ENCODE measurements at places on chromosomes 5 and 9. TPM values are rescaled to one million over a fixed set of nuclear protein-coding genes. Genes with fewer than 3 reads are reported as not detected.

DNA sequence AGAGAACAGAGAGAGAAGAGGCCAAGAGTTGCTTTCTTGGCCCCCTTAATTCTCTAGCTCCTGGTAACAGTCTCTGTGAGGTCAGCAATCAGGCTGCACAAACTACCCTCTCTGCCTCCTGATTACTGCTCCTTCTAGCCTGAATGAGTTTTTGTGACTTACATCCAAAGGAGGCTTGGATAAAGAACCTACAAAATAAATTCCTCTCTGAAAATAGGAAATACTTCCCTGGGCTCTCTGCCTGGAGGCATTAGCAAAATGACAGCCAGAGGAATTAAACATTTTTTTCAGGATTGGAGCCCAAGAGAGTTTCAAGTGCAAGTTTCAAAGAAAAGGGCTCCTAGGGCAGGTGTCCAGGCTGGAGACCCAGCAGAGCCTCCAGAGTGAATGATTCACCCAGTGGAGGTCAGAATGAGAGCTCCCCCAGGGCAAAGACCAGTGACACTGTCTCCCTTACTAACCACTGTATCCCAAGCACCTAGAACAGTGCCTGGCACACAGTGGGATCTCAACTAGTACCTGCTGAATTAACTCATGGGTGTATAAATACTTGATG lies 162.5 kb downstream of the SPOCK1 start:
- no peak for DNase-seq
- no peak overlapping the region for H3K27ac ChIP-seq
- no peak overlapping the region for H3K4me3 ChIP-seq
- no peaks in the 10 kb centered on the region for H3K36me3 ChIP-seq

DNA sequence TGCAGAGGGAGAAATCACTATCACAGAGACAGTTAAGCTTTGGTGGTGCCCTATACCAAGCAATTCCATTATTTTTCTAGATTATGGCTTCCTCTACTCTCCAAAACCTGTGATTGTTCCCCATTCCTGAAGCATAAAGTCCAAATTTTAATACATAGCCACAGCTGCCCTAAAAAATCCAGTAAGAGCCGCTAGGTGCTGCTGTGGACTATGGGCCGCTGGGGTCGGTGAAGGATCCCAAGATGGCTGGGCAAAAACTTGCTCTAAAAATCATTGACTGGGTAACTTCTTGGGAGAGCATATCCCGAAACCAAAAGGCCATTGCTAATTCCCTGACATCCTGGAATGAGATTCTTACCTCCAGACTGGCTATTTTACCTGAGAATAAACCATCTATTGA lies 245.3 kb downstream of the NFIB start:
- no peaks in the 10 kb centered on the region for H3K4me1 ChIP-seq
- H3K27ac ChIP-seq, result no peak overlapping the region
- H3K4me3 ChIP-seq, result no peak overlapping the region
- H3K27me3 ChIP-seq, result no peaks in the 10 kb centered on the region
- no peaks in the 10 kb centered on the region for H3K36me3 ChIP-seq
- DNase-seq, result no peak

DNA sequence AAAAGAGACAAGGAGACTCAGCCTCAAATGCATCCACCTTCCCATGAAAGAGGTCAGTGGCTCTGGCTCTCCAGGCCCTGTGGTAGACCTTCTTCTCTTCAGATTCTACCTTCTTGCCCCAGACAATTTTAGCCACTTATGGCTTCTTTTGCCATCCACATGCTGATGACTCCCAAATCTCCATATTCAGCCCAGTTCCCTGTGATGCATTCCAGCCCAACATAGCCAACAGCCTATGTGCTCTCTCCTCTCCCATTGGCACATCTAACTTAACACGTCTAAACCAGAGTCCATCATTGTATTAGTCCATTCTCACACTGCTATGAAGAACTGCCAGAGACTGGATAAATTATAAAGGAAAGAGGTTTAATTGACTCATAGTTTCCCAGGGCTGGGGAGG lies 108.8 kb downstream of the FSTL4 start:
- H3K27me3 ChIP-seq, result no peaks in the 10 kb centered on the region
- no peaks in the 10 kb centered on the region for H3K36me3 ChIP-seq
- DNase-seq, result no peak
- no peak overlapping the region for H3K4me3 ChIP-seq
- no peak overlapping the region for H3K27ac ChIP-seq

DNA sequence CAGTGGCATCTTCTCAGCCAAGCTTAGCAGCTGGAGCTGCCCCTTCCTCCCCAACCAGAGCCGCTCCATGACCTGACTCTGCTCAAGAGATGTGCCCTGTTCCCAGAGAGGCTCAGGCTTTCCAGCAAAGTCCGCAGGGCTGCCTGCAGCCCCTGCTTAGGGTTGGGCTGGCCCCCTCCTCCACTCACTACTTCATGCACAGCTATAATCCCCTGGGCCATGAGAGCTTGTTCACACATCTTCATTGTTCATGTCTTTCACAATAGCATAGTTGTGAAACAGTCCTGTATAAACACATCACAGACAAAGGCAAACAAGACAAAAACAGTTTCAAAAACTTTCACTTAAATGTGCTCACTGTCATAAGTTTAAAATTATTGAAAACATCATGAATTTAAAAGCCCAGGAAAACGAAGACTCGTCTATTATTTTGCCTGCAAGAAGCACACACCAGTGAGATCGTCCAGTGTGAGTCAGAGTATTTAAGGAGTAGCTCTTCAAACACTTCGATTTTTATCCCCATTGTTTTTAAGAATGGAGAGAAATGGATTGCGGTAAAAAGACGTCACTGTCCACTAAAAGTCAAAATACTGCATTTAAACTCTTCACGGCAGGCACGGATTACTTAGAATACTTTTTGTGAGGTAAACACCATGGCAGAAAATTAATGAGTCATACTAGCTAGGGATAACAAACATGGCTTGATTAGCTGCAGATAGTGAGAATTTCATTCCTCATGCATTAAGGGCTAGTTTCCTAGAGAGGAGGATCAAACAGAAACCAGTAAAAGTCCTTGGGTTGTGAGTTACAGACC lies 40.7 kb upstream of the S1PR3 start:
- H3K27ac ChIP-seq, result peak overlapping the region; percentile 24
- H3K36me3 ChIP-seq, result no peaks in the 10 kb centered on the region
- H3K4me3 ChIP-seq, result no peak overlapping the region

DNA sequence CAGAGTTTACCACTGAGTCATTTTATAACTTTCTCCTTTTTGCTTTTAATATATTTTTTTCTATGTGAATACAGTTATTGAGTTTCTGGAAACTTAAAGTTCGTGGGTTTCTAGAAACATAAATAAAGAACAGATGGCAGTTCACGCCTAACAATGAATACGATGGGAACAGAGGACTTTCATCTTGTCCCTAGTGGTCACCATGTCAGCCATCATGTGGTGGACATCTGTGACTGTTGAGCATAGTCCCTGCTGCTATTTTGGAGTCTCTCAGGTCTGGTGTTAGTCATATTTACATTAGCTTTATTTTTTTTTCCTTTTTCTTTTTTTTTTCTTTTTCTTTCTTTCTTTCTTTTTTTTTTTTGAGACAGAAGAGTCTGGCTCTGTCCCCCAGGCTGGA lies 85.3 kb downstream of the XRCC4 start:
- no peak for DNase-seq
- H3K4me3 ChIP-seq, result no peak overlapping the region
- no peak overlapping the region for H3K27ac ChIP-seq
- no peaks in the 10 kb centered on the region for H3K36me3 ChIP-seq
- no peaks in the 10 kb centered on the region for H3K4me1 ChIP-seq

Gene UBE2QL1
- total RNA-seq, result 3.6 TPM

- no peak for DNase-seq
- no peak overlapping the region for H3K4me3 ChIP-seq
- no peaks in the 10 kb centered on the region for H3K4me1 ChIP-seq
- H3K27me3 ChIP-seq, result no peaks in the 10 kb centered on the region
- H3K27ac ChIP-seq, result no peak overlapping the region
Observed at GRCh38 chr5:132202711-132203463, 24.8 kb downstream of the P4HA2 start.

Gene PCDHGB6
- 11.5 TPM for total RNA-seq

GRCh38 chr9:133140606-133141005 lies 19.6 kb upstream of the RALGDS start:
- H3K36me3 ChIP-seq, result no peaks in the 10 kb centered on the region
- no peak overlapping the region for H3K4me3 ChIP-seq
- no peaks in the 10 kb centered on the region for H3K27me3 ChIP-seq

- no peak overlapping the region for H3K27ac ChIP-seq
- H3K36me3 ChIP-seq, result no peaks in the 10 kb centered on the region
- no peaks in the 10 kb centered on the region for H3K27me3 ChIP-seq
- no peak for DNase-seq
- H3K4me1 ChIP-seq, result no peaks in the 10 kb centered on the region
Observed at GRCh38 chr5:1304033-1304432, 9.2 kb upstream of the TERT start.

DNA sequence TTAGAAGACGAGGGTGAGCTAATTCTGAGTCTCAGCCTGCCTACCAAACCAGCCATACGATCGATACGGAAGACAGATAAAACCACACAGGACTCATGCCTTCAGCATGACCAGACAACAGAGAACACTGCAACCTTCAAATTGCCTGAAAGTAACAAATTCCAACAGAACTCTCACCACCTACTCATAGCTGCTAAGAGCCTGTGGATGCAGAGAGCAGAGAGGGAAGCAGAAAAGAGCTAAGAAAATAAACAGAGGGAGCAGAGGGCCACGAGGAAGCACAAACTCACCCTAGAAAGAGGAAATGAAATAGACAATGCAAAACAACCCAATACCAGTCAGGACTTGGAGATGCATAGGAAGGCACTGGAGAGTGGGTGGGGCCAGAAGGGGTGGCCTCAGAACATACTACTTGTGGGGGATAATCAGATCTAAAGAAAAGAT lies 86.7 kb upstream of the TAS2R1 start:
- H3K36me3 ChIP-seq, result no peaks in the 10 kb centered on the region
- no peak overlapping the region for H3K4me3 ChIP-seq
- DNase-seq, result no peak
- no peak overlapping the region for H3K27ac ChIP-seq

GRCh38 chr9:36149197-36149596 lies 12.7 kb downstream of the GLIPR2 start:
- H3K27me3 ChIP-seq, result no peaks in the 10 kb centered on the region
- no peaks in the 10 kb centered on the region for H3K36me3 ChIP-seq
- no peak overlapping the region for H3K4me3 ChIP-seq
- peak; percentile 77 for DNase-seq

- no peak overlapping the region for H3K27ac ChIP-seq
- DNase-seq, result no peak
- no peak overlapping the region for H3K4me3 ChIP-seq
- no peaks in the 10 kb centered on the region for H3K36me3 ChIP-seq
Observed at GRCh38 chr9:132201780-132202703, 40.2 kb downstream of the NTNG2 start.

Gene MELK
- total RNA-seq, result 1.2 TPM

Gene C7
- total RNA-seq, result 618 TPM

Gene FOXI1
- total RNA-seq, result not detected

DNA sequence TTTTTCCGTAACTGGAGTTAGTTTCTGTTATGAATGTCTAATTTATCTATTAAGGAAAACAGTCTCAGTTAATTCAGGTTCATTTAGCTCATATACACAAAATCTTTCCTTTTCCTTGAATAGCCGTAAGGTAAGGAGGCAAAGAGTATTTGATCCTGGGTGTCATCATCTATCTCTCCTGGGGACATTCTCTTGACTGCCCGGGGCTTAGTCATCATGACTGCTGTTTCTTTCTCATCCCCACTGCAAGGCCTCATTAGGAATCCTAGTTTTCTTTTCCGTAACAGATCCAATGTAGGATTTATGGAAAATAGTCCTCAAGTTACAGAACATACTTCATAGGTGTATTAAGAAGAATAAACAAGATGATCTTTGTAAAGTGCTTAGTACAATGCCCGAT lies 134.9 kb upstream of the CHD1 start:
- no peak for DNase-seq
- no peak overlapping the region for H3K27ac ChIP-seq
- H3K4me3 ChIP-seq, result no peak overlapping the region
- H3K36me3 ChIP-seq, result no peaks in the 10 kb centered on the region

Gene ZNF462
- total RNA-seq, result 26.8 TPM

Gene ADGRD2
- not detected for total RNA-seq

Gene SLC27A6
- 0.82 TPM for total RNA-seq

Gene ZFP2
- 5.4 TPM for total RNA-seq

Gene TAF1L
- total RNA-seq, result not detected

DNA sequence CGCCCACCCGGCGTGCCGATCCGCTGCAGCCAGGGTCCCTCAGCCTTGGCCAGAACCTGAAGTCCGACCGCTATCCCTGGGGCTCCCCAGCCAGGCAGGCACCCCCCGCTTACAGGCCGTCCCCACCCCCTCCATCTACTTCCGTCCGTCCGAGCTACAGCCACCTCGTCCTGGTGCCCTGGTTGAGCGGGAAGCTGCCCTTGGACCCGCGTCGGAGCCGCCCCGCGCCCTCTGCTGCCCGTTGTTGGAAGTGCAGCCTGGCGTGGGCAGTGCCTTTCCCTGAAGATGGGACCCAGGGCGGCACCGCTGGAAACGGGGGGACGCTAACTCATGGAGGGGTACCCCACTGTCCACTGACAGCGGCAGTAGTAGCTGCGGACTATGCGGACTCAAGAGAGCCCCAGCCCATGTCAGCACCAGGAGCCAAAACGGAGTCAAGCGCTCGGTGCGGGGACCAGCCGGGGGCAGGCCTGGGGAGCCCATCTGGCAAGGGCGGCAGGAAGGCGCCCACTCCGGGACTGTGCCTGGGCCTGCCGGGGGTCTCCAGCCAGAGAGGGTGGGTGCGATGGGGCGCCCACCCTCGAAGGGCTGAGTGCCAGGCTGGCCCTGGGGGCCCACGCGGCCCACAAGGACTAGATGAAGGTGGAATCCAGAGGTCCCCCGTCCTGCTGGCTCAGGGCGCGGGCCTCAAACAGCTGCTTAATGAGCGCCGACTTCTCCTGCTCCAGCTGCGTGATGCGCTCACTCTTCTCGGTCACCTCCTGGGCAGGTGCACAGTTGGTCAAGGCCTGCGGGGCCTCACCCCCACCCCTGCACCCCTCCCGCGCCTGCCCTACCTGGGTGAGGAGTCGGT lies 6.1 kb downstream of the SAPCD2 start:
- H3K27me3 ChIP-seq, result peaks cover 7% of the 10 kb centered on the region
- peaks cover 4% of the 10 kb centered on the region for H3K4me1 ChIP-seq
- no peak overlapping the region for H3K27ac ChIP-seq
- peak; percentile 81 for DNase-seq
- H3K4me3 ChIP-seq, result no peak overlapping the region

DNA sequence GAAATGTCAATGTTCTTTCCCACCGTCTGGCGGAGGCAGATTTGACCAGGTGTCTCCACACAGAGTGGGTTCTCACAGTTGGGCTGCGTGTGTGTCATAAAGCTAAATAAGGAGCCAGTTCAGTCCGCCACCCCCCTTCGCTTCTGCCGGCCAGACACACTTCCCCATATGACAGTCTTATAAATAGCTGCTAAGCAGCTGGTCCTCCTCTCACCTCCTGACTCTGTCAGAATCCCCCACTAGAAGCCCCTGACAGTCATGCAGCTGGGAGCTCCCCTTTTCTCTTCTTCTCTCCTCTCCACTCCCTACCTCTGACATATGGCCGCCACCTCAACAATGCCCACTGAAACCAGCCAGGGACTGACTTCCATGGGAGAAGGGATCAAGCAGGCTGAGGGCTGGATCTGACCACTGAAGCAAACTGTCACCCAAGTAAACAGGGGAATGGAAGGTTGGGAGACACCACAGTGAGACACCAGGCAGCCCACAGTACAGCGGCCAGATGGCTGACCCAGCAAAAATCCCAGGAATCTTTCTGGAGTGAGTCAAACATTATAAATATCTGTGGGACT lies 141.9 kb upstream of the EFNA5 start:
- H3K36me3 ChIP-seq, result no peaks in the 10 kb centered on the region
- DNase-seq, result no peak
- no peaks in the 10 kb centered on the region for H3K27me3 ChIP-seq
- H3K4me1 ChIP-seq, result no peaks in the 10 kb centered on the region
- H3K4me3 ChIP-seq, result no peak overlapping the region

GRCh38 chr5:79567926-79568549 lies 44.2 kb upstream of the TENT2 start:
- peaks cover 4% of the 10 kb centered on the region for H3K4me1 ChIP-seq
- DNase-seq, result no peak
- H3K27me3 ChIP-seq, result no peaks in the 10 kb centered on the region
